CD4-positive, alpha-beta T cell treated with Interleukin-15 for 4 hours (primary cell): ENCODE measurements at places on chromosomes 3 and 15.

DNA sequence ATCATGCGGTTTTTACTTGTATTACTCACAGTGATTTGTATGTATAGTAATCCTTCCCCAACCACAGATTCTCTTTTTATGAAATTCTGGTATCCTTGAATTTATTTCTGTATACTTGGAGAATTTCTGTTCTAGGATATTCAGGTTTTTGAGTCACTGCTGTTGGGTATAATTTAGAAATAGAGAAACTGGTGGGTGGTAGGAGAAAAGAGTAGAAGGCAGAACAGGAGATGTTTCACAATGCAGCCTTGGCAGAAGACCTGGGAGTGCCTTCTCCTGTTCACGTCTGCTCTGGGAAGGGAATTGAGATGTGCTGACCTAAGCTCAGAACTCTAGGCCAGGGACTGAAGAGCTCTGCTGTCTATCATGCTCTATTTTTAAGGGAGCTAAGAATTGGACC is 193.6 kb downstream of the EPHB1 start:
- no peak for DNase-seq

- DNase-seq, result no peak
Measured at GRCh38 chr15:99211926-99212325, 37.5 kb downstream of the TTC23 start.

DNA sequence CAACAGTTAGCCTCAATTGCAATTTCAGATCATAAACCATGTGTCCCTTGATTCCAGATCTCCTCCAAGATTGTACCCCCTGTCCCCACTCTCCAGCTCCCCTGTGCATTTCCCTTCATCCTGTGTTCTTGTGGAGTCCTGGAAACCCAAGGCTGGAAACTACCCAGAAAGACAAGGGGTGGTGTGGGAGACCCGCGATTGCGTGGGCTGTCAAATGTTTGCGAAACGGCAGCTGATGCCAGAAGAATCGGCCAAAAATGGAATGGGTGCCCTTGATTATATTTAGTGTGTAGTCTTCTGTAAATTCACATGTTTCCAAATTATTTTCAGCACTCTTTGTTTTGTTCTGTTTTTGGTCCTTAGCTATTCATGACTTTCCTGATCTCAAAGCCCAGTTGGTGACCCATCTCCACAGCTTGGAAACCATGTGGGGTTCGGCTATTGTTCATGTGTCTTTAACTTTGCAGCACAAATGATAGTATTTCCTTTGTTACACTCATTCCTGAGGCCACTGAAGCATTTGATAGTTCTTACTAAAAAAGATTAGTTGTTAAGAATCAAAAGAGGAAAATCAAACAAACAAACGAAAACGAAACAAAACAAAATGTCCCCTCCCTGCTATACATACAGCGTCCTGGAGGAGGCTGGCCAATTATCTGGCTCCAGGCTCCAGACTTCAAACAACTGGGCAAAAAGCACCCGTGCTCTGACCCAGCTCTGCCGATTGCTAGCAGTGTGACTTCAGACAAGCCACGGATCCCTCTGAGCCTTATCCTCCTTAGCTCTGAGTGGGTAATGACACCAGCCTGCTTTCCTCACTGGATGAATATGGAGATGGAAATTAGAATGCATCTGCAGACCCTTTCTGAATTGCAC is 120.9 kb downstream of the CACNA2D3 start:
- DNase-seq, result no peak

- no peak for DNase-seq
Measured at GRCh38 chr3:55242921-55243320, 244.2 kb downstream of the WNT5A start.

- no peak for DNase-seq
Measured at GRCh38 chr3:138234401-138235179, 47.5 kb downstream of the ARMC8 start.
